ENCODE measurements at places on chromosomes 12 and 14.

- DNase-seq, result no peak
These were observed 9.8 kb downstream of the CCDC63 start for GRCh38 chr12:110856542-110856941.

DNA sequence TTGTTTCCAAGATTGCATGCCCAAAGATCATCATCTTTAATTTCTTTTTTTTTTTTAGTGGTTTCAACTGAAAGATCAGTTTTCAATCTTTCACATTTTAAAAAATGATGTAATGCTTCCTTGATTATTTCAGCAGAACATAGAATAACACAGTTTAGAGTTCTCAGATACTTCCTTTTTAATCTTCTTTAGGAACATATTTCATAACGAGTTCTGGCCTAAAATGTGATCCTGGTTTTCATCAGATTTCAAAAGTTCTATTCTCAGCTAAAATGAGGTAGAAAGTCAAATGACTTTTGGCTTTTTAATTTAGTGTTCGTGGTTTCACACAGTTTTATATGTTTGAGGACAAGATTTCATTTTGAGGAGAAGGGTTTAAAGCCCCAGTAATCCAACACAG is 40.0 kb upstream of the NR1H4 start:
- DNase-seq, result no peak

- DNase-seq, result no peak
These were observed 36.6 kb downstream of the RASSF8 start for GRCh38 chr12:25994901-25995625.

GRCh38 chr12:124603831-124604251 is 36.4 kb upstream of the NCOR2 start:
- DNase-seq, result no peak

GRCh38 chr14:51442513-51443175 is 202.6 kb downstream of the TMX1 start:
- DNase-seq, result no peak

GRCh38 chr14:90699016-90699415 is 117.2 kb downstream of the TTC7B start:
- DNase-seq, result no peak

- DNase-seq, result no peak
These were observed 12.4 kb upstream of the NFYB start for GRCh38 chr12:104150416-104150815.

DNA sequence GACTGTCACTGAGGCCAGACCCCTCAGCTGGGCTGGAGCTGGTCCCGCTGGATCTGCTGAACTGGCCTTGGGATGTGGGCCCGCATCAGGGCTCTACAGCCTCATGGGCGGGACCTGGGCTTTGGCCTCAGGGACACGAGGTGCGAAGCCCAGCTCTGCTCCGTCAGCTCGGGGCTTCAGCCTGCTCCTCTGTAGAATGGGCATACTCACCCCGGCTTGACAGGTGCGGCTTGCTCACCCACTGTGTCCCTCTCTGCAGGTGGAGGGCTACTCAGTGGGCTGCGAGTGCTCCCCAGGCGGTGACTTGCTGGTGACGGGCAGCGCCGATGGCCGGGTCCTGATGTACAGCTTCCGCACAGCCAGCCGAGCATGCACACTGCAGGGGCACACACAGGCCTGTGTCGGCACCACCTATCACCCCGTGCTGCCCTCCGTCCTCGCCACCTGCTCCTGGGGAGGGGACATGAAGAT is 57.6 kb downstream of the BEGAIN start:
- no peak for DNase-seq

GRCh38 chr12:65656891-65657351 is 167.4 kb upstream of the HMGA2 start:
- no peak for DNase-seq

DNA sequence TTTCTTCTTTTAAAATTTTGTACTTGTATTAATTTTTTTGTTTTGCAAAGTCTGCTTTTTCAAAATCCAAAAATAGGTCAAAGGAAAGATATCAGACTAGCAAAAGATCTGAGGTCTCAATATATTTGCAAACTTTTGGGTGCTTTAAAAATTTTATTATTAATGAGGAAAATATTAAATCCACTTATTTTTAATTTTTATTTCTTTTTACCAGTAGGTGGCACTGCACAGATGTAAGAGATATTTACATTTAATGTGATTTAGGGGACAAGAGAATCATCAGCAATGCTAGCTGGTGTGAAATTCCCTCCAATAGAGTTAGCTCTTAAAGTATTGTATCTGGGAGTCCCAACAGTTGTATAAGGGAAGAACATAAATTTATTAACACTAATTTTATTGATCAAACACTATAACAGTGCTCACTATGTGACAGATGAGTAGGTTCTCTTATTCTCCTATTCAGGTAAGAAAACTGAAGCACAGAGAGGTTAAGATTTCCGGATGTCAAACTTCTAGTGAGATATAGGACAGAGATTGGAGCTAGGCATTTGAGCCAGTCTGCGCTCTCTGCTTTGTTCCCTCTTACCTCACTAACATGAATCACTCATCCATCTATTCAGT is 30.5 kb downstream of the ALX1 start:
- DNase-seq, result no peak

- no peak for DNase-seq
These were observed 16.4 kb downstream of the KRT18 start for GRCh38 chr12:52965337-52965731.

- DNase-seq, result no peak
These were observed 3.1 kb downstream of the SLC25A29 start for GRCh38 chr14:100303179-100303578.

Measured in stimulated activated CD8-positive, alpha-beta memory T cell treated with anti-CD3 and anti-CD28 coated beads, Interleukin-7, amount 100 ng/mL, for 1 hour (primary cell).